ENCODE measurements at places on chromosomes 1 and 21.

DNA sequence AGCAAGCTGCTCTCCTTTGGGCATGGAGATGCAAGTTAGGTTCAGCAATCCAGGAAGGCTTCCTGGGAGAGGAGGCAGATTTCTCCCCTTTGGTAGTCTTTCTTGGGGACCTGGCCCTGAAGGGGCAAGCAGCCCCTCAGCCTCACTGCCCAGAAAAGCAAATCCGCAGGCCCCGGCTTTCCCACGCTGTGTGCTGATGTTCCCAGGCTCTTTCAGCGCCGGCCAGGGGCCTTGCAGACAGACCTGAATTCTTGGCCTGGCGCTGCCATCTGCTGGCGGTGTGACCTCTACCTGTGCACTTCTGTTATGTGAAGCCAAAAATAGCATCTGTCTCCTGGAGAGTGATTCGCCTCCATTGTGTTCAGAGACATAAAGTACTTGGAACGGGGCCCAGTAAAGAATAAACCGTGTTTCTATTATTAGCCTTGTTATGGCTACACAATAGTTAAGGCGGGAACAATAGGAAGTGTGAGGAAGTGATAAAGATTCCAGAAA, 64.8 kb downstream of the ALPL start:
- peak; percentile 69 for DNase-seq

GRCh38 chr1:181128592-181129497, 40.3 kb downstream of the IER5 start:
- DNase-seq: no peak

GRCh38 chr21:29307718-29308455, 9.2 kb downstream of the BACH1 start:
- DNase-seq: no peak

GRCh38 chr1:29557066-29557465, 320.7 kb downstream of the PTPRU start:
- no peak for DNase-seq

GRCh38 chr1:101276818-101277217, 40.0 kb downstream of the S1PR1 start:
- no peak for DNase-seq

- DNase-seq: no peak
These were observed 31.7 kb downstream of the SLC19A1 start for GRCh38 chr21:45510466-45510955.

DNA sequence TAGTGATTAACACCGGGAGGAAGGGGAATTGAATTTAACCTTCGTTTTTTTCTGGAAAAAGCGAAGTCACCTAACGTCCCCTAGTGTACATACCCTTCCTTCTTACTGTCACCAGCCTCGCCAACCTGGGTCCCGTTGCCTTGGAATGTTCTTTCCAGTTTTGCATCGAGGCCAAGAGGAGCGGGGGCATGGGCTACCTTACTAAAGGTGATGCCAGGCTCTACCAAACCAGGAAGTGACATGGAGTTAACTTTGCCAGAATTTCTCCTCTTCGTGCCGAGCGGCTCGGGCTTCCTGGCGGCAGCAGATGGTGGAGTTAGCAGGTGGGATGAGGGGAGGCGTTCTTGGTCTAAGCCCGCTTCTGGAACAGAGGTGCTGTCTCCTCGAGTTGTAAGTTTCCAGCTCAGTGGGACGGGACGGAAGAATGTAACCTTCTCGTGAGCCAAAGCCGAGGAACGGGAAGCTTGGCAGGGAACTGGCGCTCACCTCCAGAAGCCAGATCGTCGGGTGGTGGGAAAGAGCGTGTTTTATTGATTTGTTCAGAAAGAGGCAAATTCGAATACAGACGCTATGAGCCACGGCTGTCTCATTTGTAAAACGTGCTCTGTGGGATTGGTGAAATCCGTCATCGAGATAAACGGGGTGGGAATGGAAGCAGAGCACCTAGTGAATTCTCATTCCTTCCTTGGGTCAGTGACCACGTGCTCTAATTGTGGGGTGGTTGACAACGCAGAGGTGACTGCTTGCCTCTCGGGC, 486 bp downstream of the NIPAL3 start:
- no peak for DNase-seq

DNA sequence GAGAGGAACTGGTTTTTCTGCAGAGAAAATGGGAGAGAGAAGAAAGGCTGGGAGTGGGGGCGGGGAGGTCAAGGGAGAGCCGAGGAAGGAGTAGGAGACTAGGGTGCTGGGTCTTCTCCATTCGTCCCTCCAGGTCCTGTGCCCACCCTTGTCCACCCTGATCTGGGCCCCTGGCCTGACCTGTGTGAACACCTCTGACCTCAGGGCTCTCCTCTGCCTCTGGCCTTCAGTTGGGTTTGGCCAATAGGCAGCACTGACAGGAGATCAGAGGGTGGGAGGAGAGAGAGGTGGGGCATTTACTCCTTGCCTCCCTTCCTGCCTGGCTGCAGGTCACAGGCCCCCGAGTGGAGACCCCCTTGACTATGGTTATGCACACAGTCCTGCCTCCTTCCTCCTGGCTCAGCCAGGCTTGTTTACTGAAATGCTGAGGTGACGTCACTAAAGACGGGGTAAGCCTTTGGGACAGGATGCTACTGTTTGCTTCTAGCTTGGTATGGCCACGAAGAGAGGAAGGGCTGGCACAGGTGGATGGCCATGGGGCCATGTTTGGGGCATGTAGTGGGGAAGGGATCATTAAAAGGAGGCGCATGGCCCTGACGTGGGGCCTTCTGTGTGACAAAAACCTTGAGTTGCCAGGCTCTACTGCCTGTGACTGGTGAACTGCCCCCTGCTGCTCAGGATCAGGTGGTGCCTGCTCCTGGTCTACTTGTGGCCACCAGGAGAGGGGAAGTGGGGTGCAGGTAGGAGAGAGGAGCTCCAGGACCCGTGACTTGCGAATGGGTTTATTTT, 248.7 kb upstream of the CSF3R start:
- DNase-seq: no peak

- DNase-seq: no peak
These were observed 109.3 kb downstream of the RUNX1 start for GRCh38 chr21:34939673-34940331.

DNA sequence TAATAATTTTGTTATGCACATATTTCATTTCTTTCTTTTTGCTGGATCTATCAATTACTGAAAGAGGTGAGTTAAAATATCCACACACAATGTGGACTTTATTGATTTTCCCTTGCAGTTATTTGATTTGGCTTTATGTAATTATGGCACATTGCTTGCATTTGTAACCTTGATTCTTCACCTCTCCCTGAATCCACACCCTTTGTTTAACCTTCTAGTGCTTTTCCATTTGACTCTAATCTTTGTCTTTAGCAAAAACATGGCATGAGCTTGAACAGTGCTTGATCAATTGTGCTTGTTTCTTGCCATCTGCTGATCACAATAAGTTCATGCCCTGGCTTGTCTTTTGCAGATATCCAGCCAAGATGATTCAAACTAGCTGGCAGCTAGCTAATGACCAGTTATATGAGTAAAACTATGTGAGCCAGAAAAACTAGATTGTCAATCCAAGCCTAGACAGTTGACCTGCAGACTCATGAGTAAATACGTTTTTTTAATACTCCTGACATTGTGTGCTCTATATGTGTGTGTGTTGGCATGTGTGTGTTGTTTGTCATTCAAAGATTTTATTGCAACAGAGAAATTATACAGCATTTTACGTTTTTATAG, 899.2 kb downstream of the NCAM2 start:
- DNase-seq: no peak

- no peak for DNase-seq
These were observed 227.7 kb downstream of the SMYD3 start for GRCh38 chr1:246279402-246279801.

DNA sequence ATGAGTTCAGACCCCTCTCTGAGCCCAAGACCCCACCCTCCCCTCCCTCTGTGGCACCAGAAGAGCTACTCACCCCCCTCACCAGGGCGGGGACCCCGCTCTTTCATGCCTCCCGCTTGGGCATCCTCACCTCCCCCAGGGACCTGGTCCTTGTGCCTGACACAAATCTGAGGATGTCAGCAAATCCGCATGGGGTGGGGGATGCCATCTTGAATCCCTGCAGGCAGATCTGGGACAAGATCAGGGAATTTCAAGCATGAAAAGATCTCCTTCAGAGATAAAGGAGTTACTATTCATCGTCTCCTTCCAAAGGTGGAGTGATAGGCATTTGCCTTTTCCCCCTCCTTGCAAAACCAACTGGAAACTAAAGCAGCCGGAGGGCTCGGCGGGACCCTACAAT, 81.1 kb downstream of the DISP3 start:
- no peak for DNase-seq

GRCh38 chr1:23525558-23526250, 5.3 kb downstream of the E2F2 start:
- no peak for DNase-seq

- no peak for DNase-seq
These were observed 567.3 kb upstream of the CXADR start for GRCh38 chr21:16945580-16945979.

- DNase-seq: no peak
These were observed 34.7 kb upstream of the LRRC3 start for GRCh38 chr21:44420416-44421205.

DNA sequence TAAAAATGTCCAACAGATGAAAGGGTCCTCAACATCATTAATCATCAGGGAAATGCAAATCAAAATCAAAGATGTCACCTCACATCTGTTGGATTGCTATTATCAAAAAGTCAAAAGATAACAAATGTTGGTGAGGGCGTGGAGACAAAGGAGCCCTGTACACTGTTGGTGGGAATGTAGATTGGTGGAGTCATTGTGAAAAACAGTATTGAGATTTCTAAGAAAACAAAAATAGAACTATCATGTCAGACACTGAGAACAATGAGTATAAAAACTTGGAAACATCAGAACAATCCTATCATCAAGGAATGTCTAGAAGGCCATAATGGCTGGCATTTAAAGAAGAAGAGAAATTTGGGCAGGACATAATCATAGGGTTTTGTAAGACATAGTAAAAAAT, 209.2 kb upstream of the PTGFR start:
- no peak for DNase-seq

DNA sequence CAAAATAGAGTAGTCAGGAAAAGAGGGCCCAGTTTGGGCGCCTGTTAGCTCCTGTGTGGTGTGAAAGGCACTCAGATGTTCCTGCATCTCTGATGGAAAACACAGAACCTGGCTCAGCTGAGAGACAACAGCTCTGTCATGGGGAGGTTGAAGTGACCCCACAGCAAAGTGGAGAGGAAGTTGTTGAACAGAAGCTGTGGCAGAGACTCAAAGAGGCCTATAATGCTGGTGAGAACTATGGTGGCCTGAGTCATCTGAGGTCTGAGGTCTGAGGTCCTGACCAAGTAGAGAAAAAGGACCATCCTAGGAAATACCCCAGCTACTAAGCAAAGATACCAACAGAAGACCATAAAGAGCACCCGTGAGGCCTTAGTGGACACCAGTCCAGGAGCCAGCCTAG, 45.6 kb upstream of the JAK1 start:
- no peak for DNase-seq

DNA sequence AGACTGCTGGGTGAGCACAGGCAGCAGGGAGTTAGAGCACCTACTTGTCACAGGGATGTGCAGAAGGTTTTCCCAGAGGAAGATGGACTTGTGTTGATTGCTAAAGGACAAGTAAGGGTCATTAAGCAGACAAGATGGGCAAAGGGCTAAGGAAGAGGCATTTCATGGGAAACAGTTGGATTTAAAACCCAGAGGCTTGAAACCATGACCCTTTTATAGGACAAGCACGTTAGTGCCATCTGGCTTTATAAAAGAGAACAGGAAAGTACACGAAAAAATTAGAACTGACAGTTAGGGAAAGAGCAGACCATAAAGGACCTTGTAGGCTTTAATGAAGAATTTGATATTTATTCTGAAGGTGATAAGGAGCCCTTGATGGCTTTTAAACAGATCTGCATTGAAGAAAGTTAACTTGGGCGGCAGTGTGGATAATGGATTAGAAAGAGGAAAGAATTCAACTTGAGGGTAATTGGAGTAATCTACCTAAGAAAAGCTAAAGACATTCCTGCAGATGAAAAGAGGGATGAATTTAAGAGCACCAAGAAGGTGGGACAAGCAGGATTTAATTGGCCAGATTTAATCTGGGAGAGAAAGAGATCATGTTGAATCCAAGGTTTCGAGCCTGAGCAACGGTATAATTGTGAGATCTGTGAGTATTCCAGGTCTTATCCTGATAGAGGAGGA, 68.6 kb downstream of the ZC3H11B start:
- DNase-seq: no peak

DNA sequence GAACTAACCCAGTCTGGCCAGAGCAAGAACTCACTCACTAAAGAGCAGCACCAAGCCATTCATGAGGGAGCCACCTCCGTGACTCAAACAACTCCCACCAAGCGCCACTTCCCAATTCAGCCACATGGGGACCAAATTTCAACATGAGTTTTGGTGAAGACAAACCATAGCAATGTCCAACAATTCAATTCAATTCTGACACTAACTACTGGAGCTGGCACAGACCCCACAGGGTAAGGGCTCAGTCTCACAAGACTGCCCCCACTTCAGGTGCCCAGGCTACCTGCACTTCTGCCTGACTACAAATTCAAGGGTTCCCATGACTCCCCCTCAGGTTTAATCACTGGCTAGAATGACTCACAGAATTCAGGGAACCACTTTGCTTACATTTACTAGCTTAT, 48.8 kb upstream of the RAP1A start:
- no peak for DNase-seq

DNA sequence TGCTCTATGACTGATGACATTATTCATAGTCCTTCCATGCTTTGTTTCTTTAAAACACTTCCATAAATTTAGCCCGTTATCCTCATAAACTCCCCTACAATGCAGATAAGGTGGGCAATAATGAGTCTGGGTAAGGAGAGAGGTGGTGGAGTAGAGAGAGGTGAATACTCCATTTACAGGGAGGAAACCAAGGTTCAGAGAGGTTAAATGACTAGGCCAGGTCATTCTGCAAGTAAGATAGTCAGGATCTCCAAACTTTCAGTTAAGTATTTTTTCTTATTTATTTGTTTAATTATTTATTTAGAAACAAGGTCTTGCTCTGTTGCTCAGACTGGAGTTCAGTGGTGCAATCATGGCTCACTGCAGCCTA, 26.1 kb downstream of the PAFAH2 start:
- no peak for DNase-seq

Measured in dorsolateral prefrontal cortex (tissue), 122 donors.